Fibroblast of skin of right biceps (primary cell): ENCODE measurements at places on chromosomes 6 and 20.

- no peak for DNase-seq
Measured at GRCh38 chr20:24382743-24383142, 86.7 kb upstream of the SYNDIG1 start.

GRCh38 chr6:39930540-39930939 is 3.7 kb downstream of the MOCS1 start:
- no peak for DNase-seq

- DNase-seq = no peak
Measured at GRCh38 chr6:108914235-108915022, 66.2 kb downstream of the ARMC2 start.

DNA sequence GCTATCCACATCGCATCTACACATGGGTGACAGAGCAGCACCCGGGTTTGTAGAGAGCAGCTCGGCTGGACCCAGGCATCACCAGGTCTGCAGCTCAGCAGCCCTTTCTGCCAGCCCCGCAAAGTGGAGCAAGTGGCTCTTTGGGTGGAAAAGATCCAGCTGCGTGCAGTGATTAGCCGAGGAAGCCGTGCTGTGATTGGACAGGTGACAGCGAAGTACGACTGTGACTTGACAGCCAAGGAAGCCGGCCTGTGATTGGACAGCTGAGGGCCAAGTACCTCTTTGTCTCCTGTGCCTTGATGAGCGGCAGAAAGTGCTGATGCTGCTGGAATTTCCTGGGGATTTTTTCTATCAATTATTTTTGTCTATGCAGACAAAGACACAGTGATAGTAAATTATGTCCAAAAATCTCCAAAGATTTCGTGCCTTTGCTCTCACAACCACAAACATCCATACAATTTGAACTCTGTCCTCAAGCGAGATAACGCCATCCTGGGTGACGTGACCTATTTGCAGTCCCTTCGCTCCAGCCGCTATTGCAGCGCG is 62.3 kb upstream of the GPR31 start:
- DNase-seq = no peak

GRCh38 chr6:158476389-158476788 is 83.5 kb upstream of the TMEM181 start:
- no peak for DNase-seq

DNA sequence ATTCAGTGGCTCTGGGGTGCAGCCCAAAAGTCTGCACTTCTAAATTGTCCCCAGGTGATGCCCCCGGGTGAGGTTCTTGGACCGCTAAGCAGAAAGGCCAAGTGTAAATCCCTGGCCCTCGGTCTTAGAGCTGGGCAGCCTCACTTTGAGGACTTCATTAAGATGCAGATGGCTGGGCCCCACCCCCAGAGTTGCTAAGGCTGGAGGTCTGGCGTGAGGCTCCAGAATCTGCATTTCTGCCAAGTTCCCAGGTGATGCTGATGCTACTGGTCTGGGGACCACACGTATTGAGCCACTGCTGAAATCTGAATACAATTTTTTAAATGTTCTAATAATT is 735 bp upstream of the SLC23A2 start:
- DNase-seq = no peak

- DNase-seq = no peak
Measured at GRCh38 chr6:47147836-47148344, 105.8 kb upstream of the ADGRF1 start.

DNA sequence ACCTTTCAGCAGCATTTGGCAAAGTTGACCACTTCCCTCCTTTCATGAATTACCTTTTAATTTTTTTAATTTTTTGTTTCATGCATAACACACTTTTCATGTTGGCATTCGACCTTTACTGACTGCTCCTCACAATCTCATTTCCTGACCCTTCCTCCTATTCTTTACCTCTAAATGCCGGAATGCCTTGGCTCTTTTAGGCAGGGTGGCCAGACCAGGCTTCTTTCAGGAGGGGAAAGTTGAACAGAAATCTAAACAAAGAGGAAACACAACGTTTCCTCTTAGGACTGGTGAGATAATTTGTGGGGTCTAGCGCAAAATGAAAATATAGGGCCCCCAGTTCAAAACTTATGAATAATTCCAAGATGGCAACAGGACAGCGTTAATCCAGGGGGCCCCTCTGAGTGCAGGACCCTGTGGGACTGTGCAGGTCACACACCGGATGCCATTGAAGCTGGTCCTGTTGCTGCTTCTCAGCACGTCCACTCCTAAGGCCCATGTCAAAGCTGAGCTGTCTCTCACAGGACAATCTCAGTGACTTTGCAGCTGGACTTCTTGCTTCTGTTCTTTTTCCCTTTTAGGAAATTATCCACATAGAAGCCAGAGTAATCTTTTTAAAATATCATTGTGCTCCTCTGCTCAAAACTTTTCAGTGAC is 313.8 kb downstream of the HDGFL1 start:
- DNase-seq = no peak

DNA sequence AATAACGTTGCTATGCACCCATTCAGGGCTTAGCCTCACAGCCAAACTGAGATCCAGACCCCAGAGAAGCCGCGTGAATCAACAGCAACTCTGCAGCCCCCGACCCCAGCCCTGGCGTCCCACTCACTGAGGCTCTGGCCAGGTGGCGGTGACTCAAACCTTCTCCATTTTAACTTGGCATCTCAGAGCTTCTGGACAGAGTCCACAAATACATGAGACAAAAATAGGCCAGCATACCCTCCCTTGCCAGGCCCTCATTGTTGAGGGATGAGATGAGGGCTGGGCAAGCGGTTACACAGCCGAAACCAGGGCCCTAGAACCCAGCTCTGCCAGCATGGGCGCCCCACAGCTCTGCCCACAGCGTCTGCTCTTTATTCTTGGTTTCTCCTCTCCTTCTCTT is 118.4 kb downstream of the MYLK4 start:
- peak; percentile 19 for DNase-seq

- DNase-seq = no peak
Measured at GRCh38 chr6:63816401-63816981, 180.9 kb downstream of the PHF3 start.

DNA sequence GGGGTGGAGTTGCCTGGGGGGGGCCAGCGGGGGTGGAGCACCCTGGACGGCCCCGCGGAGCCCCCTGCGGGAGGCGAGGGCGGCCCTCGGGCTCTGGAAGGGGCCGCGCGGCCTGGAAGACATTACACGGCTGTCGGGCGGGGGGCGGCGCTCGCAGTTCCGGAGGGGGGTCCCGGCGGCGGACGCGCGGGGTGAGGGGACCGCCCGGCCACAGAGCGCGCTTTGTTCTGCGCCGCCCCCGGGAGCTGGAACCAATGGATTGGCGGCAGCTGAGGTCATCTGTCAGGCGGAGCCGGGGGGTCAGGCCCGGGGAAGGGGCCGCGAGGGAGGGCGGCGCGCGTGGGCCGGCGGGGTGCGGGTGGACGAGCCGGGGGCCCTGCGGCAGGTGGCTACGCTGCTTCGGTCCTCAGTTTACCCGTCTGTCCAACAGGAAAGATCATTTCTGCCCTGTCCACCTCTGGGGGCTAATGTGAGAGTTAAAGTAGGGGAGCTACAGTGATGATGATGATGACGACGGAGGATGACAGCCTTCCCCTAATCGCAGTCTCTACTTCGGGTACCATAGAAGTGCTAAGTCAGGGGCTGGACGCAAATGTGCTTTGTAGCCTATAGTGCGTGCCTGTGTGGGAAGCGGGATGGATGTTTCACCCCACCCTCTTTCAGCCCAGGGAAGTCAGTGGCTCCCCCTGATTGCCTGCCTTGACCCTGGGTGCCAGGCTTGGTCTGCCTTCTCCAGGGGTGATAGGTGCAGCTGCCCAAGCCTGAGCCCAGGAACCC is 10.4 kb downstream of the SRXN1 start:
- DNase-seq = no peak

DNA sequence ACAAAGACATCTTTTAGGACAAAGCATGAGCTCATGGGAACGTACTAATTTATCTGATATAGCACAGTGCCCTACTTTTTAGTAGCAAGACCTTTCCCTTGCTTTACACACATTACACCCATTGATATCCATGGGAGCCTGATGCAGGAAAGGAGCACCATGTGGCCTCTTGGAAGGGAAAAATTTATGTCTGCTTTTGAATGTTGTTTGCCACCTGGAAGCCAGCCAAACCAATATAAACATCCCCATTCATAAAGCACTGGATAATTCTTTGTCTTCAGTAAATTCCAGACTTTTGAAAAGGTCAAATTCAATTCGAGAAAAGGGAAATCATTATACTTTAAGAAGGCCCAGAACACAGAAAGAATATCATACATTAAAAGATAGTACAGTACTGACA is 152.3 kb upstream of the BEND6 start:
- peak; percentile 70 for DNase-seq

GRCh38 chr6:13859871-13860555 is 45.7 kb upstream of the MCUR1 start:
- no peak for DNase-seq

- no peak for DNase-seq
Measured at GRCh38 chr6:157561414-157561790, 180.4 kb downstream of the ZDHHC14 start.

DNA sequence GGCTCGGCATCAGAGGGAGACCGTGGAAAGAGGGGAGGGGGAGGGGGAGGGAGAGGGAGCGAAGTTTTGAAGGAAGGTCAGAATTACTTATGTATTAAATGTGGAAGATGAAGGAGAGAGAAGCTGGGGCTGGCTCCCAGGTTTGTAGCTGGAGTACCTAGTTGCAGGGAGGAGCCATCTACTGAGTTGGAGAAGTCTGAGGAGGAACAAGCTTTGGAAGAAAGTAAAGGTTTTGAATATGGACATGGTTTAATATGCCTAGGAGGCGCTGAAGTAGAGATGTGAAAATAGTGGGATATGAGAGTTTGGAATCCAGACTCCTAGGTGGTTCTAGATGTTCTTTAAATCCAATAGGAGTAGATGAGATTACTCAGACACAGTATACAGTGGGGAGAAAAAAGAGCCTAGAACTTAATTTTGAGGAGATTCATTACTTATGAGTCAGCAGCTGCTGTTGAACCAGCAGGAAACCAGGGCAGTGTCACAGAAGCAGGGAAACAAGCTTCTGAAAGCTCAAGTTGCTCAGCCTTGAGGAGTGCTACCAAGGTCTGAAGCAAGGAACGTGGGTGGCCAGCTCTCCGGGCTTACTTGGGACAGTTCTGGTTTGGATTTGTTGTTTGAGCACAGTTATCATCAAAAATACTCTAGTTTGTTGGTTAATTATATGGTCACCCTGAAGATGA is 149.3 kb downstream of the UTRN start:
- peak; percentile 84 for DNase-seq

- peak; percentile 49 for DNase-seq
Measured at GRCh38 chr20:20520776-20521175, 152.9 kb downstream of the INSM1 start.

- peak; percentile 63 for DNase-seq
Measured at GRCh38 chr20:8721098-8721497, 347.8 kb upstream of the PLCB4 start.

GRCh38 chr6:143872201-143872600 is 7.9 kb downstream of the ZC2HC1B start:
- no peak for DNase-seq

- no peak for DNase-seq
Measured at GRCh38 chr6:157271911-157272310, 51.4 kb downstream of the TMEM242 start.

DNA sequence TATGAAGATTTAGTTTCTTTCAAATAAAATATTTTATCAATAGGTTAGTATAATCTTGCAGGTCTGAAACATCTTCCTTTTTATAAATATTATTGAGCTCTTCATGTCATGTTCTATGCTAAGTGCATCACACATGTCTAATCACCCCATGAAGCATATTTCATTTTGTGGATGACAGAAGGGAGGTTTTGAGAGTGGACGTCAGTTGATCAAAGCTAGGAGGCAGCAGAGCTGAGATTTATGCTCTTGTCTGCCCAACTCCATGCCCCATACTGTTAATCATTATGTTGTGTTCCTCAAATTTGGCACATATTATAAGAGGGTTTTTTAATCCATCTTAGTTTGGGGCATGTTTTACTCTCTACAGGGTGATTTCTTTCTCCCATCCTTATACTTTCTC is 22.7 kb downstream of the DSE start:
- DNase-seq = no peak

DNA sequence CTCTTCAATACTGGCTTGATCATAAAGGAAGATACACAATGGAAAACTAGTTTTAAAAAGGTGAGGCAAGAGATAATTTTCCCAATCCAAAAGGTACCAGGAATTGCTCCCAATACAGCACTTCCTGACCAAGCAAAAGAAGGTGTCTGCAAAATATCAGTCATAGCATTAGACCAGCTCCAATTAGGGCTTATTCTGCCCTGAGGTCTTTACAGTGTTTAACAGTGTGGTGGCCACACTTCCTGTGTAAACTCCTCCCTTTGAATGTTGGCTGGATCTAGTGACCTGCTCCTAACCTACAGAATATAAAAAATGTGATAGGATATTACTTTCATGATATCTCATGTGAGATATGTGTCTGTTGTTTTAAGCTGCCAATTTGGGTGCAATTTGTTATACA is 57.1 kb upstream of the BTN3A2 start:
- no peak for DNase-seq

DNA sequence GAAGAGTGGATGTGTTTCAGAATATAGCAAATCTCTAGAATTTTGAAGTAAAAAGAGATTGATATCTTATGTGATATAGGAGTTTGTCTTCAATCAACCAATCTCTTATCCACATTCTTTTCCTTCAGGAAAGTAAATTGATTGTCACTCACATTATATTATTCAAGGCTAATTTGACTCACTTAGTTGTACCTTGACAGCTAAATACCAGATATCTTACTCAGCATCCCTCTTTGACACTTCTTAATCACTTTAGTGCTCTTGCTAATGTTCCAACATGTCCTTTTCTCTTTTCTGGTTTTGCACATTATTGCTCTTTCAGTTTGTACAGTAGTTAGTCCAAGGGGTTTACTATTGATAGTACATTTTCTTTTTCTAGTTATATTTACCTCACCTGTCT is 286.9 kb upstream of the PTCHD4 start:
- DNase-seq = no peak

GRCh38 chr6:169395080-169395805 is 141.6 kb upstream of the THBS2 start:
- DNase-seq = no peak

DNA sequence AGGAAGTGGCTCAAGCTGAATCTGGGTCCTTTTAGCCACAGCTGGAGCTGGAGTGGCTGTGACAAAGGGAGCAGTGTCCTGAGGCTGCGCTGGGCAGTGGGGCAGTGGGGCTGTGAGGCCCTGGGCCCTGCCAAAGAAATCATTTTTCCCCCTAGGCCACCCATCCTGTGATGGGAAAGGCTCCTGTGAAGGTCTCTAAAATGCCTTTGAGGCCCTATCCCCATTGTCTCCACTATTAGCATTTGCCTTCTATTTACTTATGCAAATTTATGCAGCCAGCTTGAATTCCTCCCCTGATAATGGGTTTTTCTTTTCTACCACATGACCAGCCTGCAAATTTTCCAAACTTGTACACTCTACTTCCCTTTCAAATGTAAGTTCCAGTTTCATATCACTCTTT is 539.2 kb downstream of the MEI4 start:
- DNase-seq = no peak

DNA sequence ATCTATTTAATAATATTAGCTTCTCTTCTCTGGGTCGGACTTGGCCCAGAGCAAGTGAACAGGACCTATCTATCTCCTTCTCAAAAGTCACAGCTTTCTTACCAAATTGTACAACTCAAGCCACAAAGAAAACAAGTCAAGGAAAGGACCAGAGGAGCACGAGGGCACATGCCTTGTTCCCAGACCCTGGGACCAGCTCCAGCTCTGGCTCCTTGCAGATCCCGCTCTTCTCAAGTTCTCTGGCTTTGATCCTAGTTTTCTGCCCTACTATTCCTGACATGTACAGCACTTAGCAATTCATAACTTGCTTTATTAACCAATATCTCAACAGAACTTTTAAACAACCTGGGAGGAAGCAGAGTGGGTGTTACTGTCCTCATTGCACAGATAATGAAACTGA is 185.9 kb downstream of the ESR1 start:
- no peak for DNase-seq

GRCh38 chr6:80142586-80142985 is 36.1 kb downstream of the BCKDHB start:
- peak; percentile 56 for DNase-seq
